Activated CD4-positive, alpha-beta T cell treated with anti-CD3 and anti-CD28 coated beads, Interleukin-2, amount 50 U/mL, for 48 hours (primary cell): ENCODE measurements at places on chromosomes 1 and 21.

DNA sequence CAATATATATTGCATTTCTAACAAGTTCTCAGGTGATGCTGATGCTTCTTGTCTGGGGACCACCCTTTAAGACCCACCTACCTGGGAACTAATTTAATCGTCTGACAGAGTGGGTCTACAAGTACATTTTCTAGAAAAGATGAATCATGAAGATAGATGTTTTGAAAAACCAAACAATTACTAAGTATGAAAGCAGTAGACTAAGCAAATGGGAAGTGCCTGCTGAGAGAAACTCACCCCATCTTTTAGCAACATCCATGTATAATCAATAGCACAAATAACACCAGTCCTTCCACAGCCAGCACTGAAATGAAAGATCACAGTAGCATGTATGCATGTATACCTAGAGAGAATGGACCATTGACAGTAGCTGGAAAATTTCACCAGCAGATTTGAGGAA, 17.3 kb downstream of the PTPN22 start:
- DNase-seq: no peak

GRCh38 chr1:243575070-243575469, 275.0 kb downstream of the AKT3 start:
- DNase-seq: no peak

DNA sequence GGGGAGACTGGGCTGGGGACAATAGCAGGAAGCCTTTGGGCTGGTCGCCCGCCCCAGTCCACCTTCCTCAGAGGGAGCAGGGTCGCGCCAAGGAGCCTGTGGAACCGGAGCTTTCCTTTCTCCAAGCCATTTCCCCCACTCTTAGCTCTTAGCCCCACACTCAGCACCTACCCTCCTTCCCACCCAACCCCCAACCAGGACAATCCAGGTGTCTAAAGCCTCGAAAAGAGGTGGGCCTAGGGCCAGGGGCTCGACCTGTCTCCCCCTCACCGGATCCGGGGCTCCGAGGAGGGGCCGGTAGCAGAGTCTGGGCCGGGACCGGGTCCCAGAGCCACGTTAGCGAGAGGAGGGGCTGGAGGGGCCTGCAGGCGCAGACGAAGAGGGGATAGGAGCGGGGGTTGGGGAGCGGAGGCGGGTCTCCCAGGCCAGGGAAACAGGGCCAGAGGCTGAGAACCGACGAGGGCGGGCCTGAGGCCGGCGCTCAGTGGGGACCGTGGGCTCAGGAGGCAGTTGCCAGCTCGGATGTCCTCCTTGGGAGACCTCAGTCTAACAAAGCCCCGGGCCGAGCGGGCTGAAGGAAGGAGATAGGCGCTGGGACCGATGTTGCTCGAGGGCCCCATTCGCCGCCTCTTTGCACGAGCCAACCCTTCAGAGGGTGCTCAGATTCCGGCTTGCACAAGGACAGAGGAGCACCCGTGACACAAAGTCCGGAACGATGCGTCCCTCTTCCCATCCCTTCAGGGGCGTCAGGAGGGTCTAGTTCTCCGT, 943 bp downstream of the SEMA6C start:
- peak; percentile 36 for DNase-seq

GRCh38 chr21:24939291-24939690, 668.0 kb downstream of the MRPL39 start:
- DNase-seq: no peak

DNA sequence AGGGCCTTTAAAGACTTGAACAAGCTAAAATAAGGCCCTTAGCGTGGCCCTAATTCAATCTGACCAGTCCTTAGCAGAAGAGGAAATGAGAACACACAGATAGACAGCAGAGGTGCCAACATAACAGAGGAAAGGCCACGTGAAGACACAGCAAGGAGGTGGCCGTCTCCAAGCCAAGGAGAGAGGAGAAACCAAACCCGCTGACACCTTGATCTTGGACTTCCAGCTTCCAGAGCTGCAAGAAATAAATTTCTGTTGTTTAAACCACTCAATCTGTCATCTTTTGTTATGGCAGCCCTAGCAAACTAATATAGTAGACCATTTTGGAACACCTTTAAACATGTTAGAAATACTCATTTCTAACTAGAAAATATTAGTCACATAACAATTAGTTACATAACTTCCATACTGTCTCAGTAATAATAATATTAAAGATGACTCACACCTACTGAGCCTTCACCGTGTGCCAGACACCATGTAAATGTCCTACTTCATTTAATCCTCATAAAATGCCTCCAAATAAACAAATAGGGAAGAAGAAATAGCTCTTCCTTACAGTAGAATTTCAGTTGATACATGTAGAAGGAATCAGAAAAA, 47.9 kb downstream of the S1PR1 start:
- no peak for DNase-seq

- no peak for DNase-seq
These were observed 48.1 kb upstream of the PAXBP1 start for GRCh38 chr21:32819694-32820093.

DNA sequence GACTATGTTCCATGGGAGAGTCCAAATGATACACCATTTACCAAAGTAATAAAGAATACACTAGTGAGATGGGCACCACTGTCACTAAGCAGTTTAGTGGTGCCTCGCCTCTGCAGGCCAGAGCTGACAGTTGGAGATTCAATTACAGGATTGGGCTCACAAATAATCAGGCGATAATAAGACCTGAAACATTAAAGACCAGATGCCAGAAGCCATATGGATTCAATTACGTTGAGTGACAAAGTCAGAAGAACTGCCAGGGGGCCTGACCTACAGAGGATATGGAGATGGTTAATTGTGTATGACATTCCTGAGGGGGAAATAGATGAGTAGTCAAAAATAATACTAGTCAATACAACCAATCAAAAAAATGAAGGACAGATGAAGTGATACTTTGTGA, 65.2 kb upstream of the ST6GALNAC5 start:
- no peak for DNase-seq

GRCh38 chr1:15881961-15882360, 34.5 kb downstream of the SPEN start:
- DNase-seq: no peak

DNA sequence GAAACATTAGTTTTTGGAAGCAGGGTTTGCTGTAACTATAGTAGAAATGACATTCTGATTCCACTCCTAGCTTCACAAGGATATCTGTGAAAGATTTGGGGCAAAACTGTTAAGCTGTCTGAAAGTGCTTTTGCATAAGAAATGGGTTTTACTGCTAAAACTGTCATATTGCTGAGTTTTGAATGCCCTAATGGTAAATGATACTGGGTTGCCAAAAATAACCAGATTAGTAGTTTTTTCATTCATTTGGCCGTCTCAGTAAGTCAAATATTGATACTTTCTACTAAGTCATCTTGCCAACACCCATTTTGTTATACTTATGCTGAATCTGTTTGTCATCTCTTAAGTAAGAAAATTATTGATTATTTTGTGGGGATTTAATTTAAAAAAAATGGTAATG, 399 bp upstream of the PTPRC start:
- DNase-seq: no peak

GRCh38 chr1:13826591-13826990, 126.6 kb downstream of the PRDM2 start:
- no peak for DNase-seq

- peak; percentile 18 for DNase-seq
These were observed 1561.5 kb downstream of the MRPL39 start for GRCh38 chr21:24045775-24046215.

- DNase-seq: no peak
These were observed 12.5 kb downstream of the TMEM81 start for GRCh38 chr1:205071801-205072200.

GRCh38 chr1:210730023-210730422, 401.3 kb downstream of the HHAT start:
- DNase-seq: no peak

- no peak for DNase-seq
These were observed 81.8 kb upstream of the KCNA3 start for GRCh38 chr1:110756506-110756905.

DNA sequence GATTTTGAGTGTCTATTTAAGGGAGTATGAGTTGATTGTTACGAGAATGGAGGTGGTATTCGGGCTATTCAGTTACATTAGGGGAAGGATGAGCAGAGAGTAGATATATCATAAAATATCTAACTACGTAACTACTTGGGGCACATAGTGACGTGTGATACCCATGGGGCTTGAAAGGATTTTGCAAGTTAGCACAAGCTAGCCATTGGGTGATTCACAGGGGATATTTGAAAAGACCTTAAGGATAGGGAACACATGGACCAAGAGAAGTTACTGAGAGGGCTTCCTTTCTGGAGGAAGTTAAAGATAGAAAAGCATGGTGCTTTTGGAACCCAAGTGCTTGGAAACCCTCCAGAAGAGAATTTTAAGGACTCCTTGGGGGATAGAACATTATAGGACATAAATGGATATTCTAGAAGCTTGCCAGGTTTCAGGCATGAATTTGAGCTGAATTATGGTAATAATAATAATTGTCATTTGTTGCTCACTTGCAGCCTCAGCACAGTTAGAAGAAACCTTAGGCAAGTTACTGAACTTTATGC, 5.4 kb downstream of the DISP1 start:
- DNase-seq: no peak

- no peak for DNase-seq
These were observed 77.0 kb downstream of the IARS2 start for GRCh38 chr1:220170836-220171526.

DNA sequence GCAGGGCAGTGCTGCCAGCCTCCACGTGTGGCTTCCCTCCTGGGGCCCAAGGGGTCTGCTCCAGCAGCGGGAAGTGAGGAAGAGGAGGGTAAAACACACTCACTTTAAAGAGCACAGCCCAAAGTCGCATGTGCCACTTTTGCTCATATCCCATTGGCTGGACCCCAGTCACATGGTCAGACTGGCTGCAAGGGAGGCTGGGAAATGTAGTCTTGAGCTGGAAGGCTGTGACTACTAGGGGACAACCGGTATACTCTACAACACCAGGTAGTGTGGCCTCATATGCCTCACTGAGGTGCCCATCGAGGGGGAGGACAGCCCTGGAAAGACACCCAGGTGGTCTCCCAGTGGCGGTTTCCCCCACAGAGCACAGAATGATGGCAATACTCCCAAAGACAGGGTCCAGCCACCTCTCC, 45.2 kb downstream of the CAMK2N1 start:
- peak; percentile 47 for DNase-seq

- no peak for DNase-seq
These were observed 53.6 kb downstream of the RHBG start for GRCh38 chr1:156422602-156423091.

- DNase-seq: no peak
These were observed 5.7 kb downstream of the VANGL1 start for GRCh38 chr1:115647507-115647906.

GRCh38 chr21:46067505-46068201, 30.3 kb upstream of the COL6A2 start:
- no peak for DNase-seq

- no peak for DNase-seq
These were observed 17.2 kb downstream of the CTNNBIP1 start for GRCh38 chr1:9892563-9893528.

DNA sequence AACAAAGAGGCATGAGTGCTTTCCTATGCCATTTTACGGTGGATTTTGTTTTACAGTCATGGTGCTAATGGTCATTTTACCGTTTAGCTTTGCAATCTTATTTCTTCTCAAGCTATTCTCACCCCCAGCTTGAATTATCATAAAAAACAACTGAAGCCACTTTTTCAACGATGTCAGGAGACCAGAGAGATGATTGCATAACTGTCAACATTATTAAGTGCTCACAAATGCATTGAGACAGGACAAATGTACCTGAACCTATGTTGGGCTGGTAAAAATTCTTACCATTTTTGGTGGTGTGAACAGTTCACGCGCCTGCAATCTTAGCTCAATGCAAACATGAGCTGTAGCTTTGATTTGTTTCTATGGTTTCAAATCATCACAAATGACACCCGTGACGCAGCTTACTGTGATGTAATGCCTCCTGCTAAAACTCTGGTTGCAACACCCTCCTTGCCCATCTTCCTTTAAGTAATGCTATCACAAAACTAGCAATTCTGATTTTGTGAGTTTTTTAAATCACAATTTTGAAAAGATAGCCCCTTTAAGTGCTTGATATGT, 104.4 kb downstream of the UCHL5 start:
- no peak for DNase-seq

DNA sequence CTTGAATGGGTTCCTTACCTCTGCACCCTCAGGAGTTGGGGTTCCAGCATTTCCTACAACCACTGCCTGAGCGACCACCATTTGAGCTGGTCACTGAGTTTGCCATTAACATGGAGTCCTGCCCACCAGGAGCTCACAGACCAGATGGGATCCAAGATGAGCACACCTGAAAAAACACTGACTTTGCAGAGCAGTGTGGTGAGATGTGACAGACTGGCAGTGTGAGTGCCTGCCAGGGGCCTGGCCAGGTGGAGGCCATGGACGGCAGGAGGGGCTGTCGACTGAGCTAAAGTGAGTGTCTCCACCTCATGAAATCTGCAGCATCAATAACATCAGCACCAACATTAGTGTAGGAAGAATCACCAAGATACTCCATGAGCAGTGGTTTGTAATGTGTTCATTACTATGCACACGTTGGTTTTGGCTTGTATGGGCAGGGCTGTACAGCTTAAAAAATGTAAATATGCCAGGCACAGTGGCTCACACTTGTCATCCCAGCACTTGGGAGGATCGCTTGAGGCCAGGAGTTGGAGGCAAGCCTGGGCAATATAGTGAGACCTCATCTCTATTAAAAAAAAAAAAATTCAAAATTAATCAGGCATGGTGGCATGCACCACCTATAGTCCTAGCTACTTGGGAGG, 12.2 kb upstream of the MIXL1 start:
- DNase-seq: no peak

DNA sequence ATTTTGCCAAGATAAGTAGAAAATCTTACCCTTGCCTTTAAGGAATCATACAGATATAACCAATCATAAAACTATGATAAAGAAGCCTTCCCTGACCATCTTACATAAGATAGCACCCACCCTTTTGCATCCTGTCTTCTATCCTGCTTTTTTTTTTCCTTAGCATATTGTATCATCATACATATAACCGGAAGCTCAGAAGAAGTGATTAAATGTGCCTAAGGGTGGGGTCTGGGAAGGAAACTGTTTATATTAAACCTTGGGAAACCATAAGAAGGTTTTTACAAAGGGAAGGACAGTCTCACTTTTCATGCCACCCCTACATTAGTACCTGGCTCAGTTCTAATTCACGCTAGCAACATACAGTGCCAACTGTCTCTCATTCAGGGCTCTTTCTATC, 66.8 kb downstream of the LUZP1 start:
- DNase-seq: no peak

DNA sequence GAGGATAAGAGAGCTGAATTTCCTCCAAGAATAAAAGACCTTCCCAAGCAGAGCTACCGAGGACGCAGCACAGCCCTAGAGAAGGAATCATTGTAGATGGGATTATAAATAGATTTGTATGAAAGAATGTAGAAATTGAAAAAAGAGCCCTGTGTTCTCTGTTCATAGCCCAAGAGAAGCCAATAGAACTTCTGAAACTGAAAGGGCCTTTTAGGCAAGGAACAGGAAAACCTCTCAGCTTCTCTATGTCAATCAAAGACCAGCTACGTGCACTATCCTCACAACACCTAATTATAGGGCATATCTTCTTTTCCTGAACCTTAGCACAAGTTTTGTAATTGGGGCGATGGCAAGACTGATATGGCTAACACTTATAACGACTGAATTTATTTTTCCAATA, 192.4 kb upstream of the RNPC3 start:
- no peak for DNase-seq
